ENCODE measurements at places on chromosomes 7 and 10.

DNA sequence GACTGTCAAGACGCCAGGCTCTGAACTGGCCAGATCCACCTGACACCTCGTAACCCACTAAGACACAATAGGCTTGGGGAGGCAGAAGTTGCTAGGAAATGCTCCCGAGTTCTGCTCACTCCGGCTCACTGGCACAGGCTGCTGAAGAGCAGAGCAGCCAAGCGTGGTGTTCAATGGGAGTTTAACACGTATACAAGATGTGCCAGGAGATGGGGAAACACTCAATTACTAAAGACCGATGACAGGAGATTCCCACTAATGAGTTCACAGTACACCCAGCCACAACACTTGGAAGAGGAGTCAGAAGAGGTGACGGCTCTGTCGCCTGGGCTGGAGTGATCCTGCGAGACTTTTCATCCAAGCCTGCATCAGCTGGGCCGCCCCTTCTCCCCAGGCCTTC is 303.4 kb downstream of the GFRA1 start:
- DNase-seq: no peak

DNA sequence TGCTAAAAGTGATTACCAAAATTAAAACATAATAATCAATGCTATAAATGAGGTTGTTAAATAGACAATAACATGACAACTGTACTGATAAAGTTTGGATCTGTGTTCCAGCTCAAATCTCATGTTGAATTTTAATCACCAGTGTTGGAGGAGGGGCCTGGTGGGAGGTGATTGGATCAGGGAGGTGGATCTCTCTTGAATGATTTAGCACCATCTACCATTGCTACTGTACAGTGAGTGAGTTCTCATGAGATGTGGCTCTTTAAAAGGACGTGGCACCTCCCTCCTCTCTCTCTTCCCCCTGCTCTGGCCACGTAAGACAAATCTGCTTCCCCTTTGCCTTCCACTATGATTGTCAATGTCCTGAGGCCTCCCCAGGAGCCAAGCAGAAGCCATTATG is 77.5 kb downstream of the HTR5A start:
- DNase-seq: no peak

- DNase-seq: no peak
These were observed 6.0 kb upstream of the HMX3 start for GRCh38 chr10:123129618-123130271.

- DNase-seq: no peak
These were observed 17.3 kb downstream of the SLC16A12 start for GRCh38 chr10:89518108-89518507.

DNA sequence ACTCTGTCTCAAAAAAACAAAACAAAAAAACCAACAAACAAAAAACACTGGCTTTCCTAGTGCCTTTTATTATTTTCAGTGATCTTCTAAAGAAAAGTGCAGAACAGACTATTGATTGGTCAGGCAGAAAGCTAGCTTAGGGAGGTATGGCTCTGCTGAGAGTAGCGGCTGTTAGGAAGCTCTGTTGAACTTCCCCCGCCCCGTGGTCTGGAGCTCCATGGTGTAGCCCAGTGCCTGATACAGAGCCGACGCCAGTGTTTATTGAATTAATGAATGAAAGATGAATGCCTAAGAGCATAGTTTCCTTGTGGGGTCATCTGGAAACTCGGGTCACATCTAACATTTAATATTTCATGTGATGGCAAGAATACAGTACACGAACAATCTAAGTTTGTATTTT is 90.5 kb upstream of the ARMC3 start:
- DNase-seq: no peak

- no peak for DNase-seq
These were observed 701.7 kb upstream of the CELF2 start for GRCh38 chr10:10315989-10316388.

- no peak for DNase-seq
These were observed 164.8 kb upstream of the STEAP1 start for GRCh38 chr7:89989454-89989853.

- DNase-seq: no peak
These were observed 10.9 kb downstream of the CDCA7L start for GRCh38 chr7:21934808-21935207.

DNA sequence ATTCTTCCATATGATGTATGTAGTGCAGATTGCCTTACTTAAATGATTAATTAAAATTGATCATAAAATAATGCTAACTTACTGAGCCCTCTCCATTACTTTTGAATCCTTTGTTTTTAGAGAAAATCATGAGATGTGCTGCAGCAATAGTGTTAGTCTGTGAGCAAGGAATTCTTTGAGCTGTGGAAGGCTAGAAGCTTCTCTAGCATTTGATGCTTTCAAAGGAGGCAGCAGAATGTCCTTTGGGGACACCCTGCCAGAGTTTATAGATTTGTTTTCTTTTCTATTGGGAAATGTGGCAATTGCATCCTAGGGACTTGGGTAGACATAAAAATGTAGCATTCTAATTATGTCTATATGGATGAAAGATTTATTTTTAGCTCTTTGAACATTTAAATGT is 284.1 kb upstream of the SMIM30 start:
- no peak for DNase-seq

DNA sequence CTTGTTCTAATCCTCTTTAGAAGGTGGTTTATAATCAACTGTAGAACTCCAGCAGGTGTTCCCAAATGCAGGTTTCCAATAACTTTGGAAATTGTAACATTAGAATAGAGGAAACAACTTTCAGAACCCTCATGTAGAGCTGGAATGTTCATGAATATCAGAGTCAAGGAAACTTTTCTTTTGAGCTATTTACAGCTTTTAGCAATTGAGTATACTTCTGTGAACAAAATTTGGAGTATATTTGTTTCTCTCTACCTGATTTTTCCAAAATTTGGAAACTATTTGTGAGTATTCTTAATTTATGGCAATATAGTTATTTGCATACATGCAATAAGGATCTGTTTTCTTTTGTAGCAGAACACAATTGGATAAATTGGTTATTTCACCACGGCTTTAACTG is 2.8 kb upstream of the CFAP43 start:
- no peak for DNase-seq

- no peak for DNase-seq
These were observed 11.4 kb upstream of the GAD2 start for GRCh38 chr10:26205223-26205622.

GRCh38 chr7:5584821-5585220 is 161.2 kb upstream of the TNRC18 start:
- DNase-seq: no peak

- no peak for DNase-seq
These were observed 307.8 kb downstream of the PTPRN2 start for GRCh38 chr7:158279539-158280447.

- DNase-seq: peak; percentile 18
These were observed 17.4 kb downstream of the DDIT4 start for GRCh38 chr10:72291019-72291532.

GRCh38 chr7:23002698-23003097 is 11.2 kb downstream of the HYCC1 start:
- no peak for DNase-seq

DNA sequence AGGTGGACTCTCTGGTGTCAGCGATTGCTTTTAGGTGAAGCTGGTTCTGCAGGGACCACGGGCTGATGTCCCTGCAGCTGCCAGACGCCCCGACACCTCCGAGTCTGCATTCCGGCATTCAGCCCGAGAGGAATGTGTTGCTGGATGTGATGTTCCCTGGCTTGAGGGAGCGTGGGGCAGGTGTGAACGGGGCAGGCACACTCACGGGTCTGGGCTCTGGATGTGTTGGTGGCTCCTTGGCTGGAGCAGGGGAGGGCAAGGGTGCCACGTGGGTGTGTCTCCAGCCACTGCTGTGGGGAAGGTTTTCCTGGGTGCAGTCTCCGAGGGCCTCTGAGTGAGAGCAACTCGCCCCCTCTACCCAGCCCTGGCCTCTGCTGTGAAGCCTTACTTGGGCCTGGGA is 140.5 kb downstream of the CAMK1D start:
- no peak for DNase-seq

GRCh38 chr10:88919041-88919440 is 33.5 kb downstream of the ACTA2 start:
- no peak for DNase-seq

GRCh38 chr7:129862682-129863081 is 90.1 kb downstream of the UBE2H start:
- no peak for DNase-seq

- DNase-seq: no peak
These were observed 127.9 kb downstream of the LHPP start for GRCh38 chr10:124589491-124590041.

DNA sequence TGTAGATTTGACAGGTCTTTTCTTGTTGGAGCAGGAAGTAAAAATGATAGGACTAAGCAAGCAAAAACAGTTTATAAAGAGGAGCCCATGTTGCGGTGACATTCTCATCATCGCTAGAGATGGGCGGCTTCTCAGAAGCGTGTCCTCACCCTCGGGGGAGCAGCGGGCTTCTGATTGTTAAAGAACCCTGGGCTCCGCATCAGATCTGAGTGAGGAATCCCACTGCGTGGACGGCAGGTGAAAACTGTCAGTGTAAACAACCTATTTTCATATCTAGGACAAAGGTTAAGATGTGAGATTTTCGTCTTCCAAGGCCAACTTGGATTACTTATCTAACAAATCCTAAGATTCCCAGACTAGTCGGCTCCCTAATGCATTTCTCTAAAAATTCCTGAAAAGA is 177.6 kb downstream of the ADARB2 start:
- no peak for DNase-seq

DNA sequence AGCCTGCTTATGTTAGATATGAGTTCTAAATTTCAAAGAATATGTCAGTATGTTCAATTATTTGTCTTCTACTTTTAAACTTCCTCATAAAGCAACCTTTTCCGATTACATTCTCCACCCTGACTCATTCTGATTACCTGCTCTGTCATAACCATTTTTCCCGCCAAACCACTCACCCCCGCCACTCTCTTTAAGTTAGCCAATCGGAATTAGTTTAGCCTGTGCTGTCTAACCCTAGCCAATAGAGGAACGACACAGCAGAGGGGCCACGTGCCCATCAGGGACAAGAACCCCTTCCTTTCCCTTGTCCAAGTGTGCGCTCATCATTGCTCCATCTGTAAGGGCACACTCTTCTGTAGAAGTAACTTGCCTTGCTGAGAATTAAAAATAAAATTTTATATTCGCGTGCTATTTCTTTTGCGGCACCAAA is 91.4 kb downstream of the CCDC71L start:
- no peak for DNase-seq

DNA sequence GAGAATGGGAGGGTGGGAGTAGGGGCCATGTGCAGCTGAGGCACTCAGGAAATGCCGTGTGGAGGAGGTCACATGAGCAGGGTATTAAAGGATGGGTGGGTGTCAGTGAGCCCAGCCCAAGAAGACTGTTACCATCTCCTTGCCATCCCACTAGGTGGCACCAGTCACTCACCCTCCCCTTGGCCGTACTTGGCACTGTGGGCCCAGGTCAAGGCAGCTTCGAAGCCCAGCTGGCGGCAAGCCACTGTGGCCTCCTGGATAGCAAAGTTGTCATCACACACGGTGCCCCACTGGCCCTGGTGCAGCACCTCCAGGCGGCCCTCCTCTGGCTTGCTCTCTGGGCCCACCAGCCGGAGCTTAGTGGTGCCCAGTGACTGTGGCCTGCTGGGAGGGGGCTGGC is 5.4 kb downstream of the LOXL4 start:
- no peak for DNase-seq
